AML-193 (cell line): ENCODE measurements at places on chromosomes 2 and 18.
A peak's percentile ranks its signal among the peaks of the same experiment; 100 is the strongest.

- no peak for DNase-seq
Observed at GRCh38 chr2:47198985-47199451, 43.9 kb upstream of the STPG4 start.

GRCh38 chr2:238808761-238809160, 39.1 kb upstream of the TWIST2 start:
- no peak for DNase-seq

- peak; percentile 99 for DNase-seq
Observed at GRCh38 chr2:144703852-144704708, 184.2 kb upstream of the ZEB2 start.

GRCh38 chr2:173808718-173809117, 156.5 kb downstream of the SP3 start:
- DNase-seq = no peak

DNA sequence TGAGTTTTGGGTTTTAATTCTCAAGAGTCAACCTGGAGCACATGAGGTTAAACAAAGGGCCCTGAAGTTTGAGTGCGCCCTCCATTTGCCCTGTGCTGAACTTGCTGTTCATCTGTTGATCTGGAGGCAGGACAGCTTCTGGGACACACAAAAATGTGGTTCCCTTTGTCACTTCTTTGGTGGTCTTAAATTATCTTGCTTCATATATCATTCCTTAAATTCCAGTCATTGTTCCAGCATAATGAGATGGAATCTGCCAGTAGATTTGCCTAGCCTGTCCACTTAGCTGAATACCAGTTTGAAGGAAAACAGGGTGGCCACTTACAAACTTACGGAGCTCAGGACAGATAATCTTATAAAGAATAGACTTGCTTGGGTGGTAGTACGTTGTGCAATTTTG, 916 bp downstream of the CETN1 start:
- no peak for DNase-seq

- DNase-seq = no peak
Observed at GRCh38 chr2:234949762-234950434, 1.9 kb upstream of the SH3BP4 start.

GRCh38 chr2:74414881-74415761, 6.3 kb downstream of the C2orf81 start:
- no peak for DNase-seq

- no peak for DNase-seq
Observed at GRCh38 chr2:21431078-21431477, 307.3 kb downstream of the TDRD15 start.

DNA sequence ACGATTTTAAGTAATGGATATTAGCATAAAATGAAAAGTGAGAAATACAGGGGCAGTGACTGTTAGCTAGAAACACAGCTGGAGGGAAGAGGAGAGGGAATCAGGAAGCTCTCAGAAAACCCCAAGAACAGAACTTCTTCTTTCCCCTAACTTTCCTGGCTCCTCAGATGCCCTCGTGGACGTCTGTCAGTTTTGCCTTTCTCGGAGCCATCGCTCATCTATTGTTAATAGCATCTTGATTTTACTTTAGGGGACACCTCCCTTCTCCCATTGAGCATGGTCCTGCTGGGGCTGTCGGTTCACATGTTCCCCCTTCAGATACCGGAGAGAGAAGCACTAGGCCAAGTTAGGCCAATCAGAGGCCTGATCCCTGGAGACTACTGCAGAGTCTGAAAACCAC, 2.3 kb upstream of the PLEK start:
- DNase-seq = peak; percentile 33

GRCh38 chr2:228731517-228731916, 539.6 kb downstream of the PID1 start:
- no peak for DNase-seq

DNA sequence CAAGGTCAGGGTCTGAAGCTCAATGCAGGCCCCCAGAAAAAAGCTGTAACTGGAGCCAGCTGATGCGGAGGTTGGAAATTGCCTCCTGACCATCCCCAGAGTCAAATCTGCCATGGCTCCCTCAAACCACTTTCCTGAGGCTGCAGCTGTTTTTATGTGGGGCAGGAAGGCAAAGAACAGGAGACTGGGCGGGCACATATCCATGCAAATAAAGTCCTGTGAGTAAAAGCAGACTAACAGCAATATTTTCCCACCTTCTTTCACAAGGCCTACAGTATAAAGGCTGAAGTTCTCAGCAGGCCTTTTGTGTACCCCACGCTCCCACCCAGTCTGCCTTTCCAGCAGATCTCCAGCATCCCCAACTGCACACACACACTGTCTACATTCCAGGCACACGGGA, 47.1 kb downstream of the CYP1B1 start:
- no peak for DNase-seq

DNA sequence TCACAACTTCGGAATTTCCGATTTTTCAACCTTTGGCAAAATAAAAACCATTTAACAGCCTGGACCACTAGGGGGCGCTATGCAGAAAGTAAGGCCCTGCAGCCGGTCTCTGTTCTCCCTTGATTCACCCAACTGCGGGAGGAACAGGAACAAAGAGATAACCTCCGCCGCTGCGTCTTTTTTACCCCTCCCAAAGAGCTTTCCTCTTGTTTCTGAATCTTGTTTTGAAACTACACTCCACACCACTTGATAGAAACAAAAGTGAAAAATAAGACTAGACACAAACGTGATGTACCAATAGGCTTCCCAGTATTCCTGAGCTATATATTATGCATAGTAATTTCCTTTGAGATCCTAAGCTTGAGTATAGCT, 231.2 kb downstream of the MYO3B start:
- DNase-seq = peak; percentile 82

DNA sequence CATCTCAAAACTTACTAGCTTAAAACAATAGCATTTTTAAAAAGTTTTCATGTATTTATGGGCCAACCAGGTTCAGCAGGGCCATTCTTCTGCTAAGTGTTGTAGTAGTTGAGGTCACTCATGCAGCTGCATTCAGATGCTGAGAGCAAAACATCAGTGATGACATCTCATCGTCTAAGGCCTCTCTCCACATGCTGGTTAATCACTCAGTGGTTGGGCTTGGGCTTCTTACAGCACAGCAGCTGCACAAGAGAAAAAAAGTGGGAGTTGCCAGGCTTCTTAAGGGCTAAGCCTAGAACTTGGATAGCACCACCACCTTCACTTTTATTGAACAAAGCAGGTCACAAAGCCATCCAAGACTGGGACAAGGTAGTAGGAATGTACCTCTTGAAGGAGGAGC, 190.3 kb downstream of the IRS1 start:
- DNase-seq = no peak

DNA sequence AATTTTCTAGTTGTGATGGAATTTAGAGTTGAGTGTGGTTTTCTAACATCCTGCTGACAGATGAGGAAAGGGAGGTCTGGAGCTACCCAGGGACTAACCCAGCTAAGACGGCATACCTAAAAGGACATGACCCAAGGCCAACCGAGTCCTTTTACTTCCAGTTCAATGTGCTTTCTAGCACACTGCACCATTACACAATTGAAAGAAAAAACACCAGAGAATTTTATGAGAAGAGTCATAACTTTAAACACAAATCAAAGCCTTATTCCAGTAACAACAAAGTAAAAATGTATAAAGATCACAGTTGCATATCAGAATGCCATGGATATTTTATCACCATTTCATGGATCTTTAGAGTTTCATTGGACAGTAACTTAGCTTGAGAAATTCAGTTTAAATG, 480.3 kb downstream of the MEIS1 start:
- DNase-seq = no peak

DNA sequence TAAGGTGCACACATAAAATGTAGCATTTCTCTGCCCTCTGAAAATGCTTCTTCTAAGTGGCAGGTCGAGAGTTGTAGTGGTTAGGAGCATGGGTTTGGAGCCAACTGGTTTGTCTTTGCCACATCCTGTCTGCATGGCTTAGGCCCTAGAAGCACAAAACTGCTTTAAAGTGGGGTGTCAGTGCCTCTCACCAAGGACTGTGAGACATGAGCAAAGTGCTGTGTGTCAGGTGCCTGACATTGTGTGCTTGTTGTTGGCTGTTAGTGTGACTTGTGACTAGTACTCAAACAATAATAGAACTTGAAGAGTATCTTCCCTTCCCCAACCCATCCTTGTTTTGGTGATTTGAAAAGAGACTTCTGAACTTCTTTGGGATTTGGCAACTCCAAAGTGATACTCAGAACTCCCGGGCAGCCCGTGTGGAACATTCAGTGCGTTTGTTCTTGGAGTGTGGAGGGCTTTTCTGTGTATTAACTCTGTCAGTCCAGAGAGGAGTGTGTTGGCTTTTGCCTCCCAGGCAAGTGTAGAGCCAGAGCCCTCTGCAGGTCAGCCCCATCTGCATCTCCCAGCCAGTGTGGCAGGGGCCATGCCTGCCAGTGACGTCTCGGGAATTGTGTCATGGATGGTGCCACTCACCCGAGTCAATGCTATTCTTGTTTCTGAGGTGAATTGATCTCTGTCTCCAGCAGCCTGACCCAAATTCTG, 5.0 kb downstream of the MGAT5 start:
- DNase-seq = no peak

GRCh38 chr2:234991793-234992192, 40.0 kb downstream of the SH3BP4 start:
- DNase-seq = no peak
